ENCODE measurements at places on chromosomes 5 and 9.

GRCh38 chr5:151684690-151685361, 1.9 kb downstream of the SPARC start:
- no peaks in the 10 kb centered on the region for H3K36me3 ChIP-seq
- no peaks in the 10 kb centered on the region for H3K4me1 ChIP-seq
- H3K27ac ChIP-seq, result no peak overlapping the region
- peaks cover 13% of the 10 kb centered on the region for H3K27me3 ChIP-seq
- no peak for DNase-seq
- no peak overlapping the region for H3K4me3 ChIP-seq

DNA sequence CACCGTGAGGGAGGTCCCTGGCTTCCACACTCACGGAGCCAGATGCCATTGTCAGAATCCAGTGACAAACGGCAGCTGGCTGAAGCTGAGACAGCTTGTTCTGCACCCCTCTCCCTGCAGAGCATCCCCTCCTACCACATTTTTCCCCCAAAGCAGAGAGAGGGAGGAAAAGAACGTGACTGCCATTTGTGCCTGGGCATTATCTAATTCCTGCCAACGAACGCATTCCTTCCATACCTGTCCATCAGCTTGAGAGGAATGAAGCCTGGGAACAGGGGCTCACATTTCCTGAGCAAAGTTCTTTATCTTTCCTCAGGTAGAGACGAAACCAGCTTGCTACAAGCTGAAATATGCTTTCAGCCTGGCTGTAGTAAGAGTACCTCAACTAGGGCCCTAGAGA, 175.4 kb downstream of the SLIT3 start:
- H3K4me1 ChIP-seq, result no peaks in the 10 kb centered on the region
- no peaks in the 10 kb centered on the region for H3K36me3 ChIP-seq
- H3K4me3 ChIP-seq, result no peak overlapping the region

DNA sequence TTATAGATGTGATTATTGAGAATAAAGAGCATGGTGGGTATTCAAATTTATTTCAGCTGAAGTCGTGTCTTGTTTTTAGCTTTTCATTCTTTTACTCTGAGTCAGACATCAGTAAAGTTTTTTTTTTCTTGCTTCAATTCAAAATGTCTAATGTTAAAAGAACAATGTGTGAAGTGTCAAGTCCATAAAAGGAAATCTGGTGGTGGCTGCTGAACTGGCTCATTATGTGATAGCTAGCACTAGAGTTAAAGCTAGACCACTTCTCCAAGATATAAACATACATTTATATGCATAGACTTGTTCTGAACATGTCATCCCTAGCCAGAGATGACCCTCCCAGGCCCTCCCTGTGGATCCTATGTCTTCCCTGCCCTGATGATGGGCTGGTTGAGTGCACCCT, 338.3 kb downstream of the RAB3C start:
- H3K36me3 ChIP-seq, result no peaks in the 10 kb centered on the region
- no peaks in the 10 kb centered on the region for H3K4me1 ChIP-seq
- no peak overlapping the region for H3K27ac ChIP-seq
- H3K27me3 ChIP-seq, result no peaks in the 10 kb centered on the region
- DNase-seq, result no peak

GRCh38 chr9:100211476-100211875, 112.4 kb downstream of the INVS start:
- no peak overlapping the region for H3K27ac ChIP-seq
- DNase-seq, result no peak
- no peaks in the 10 kb centered on the region for H3K4me1 ChIP-seq
- no peaks in the 10 kb centered on the region for H3K27me3 ChIP-seq
- H3K4me3 ChIP-seq, result no peak overlapping the region

DNA sequence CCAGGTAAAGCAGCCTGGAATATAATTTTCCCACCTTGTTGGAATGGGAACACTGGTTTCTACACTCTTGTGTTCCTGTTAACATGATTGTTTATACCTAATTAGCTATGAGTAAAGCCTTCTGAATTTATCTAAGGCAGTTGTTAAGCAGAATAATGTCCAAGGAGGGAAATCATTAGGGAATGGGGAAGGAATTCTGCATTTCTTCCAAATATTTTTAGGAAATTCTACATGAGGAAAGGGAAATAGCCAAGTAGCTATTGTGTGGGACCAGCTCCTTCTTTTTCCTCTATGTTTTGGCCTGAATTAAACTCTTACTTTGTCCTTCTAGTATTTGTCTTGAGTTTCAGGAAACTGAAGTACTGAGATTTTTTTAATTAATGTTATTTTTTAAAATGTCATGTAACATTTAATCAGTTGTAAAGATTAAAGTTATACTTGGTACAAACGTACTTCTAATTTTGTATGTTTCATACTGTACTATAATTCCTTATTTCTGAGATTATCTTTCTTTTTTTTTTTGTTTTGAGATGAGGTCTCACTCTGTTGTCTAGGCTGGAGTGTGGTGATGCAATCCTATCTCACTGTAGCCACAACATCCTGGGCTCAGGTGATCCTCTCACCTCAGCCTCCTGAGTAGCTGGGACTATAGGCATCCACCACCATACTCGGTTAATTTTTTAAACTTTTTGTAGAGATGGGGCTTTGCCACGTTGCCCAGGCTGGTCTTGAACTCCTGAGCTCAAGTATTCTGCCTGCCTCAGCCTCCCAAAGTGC, 28.5 kb downstream of the ANKDD1B start:
- no peak for DNase-seq
- no peak overlapping the region for H3K4me3 ChIP-seq
- no peaks in the 10 kb centered on the region for H3K4me1 ChIP-seq
- no peaks in the 10 kb centered on the region for H3K36me3 ChIP-seq

GRCh38 chr5:1378096-1378495, 33.2 kb upstream of the CLPTM1L start:
- no peak overlapping the region for H3K4me3 ChIP-seq
- DNase-seq, result no peak
- no peaks in the 10 kb centered on the region for H3K27me3 ChIP-seq
- no peaks in the 10 kb centered on the region for H3K4me1 ChIP-seq
- no peaks in the 10 kb centered on the region for H3K36me3 ChIP-seq
